ENCODE measurements at places on chromosomes 5 and 9.

- no peak for DNase-seq
These were observed 12.9 kb downstream of the NIM1K start for GRCh38 chr5:43204958-43205357.

DNA sequence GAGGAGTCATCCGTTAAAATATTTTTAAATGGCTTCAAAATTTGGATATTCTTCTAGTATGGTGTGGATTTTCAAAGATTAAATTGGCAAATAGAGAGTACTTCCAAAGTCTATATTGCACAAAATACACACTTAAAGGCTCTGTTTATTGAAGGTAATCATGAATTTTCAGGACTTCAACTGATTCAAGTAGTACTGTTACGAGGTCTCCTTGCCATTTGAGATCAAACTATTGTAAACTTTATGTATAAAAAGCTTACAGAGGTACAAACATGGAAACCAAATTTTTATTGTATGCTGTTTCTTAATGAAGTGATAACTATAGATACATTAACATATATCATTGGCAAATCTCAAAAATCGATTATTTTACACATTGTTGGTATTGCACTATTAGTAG lies 2.5 kb downstream of the ERBIN start:
- DNase-seq = no peak

- DNase-seq = no peak
These were observed 95.3 kb downstream of the PRRT1B start for GRCh38 chr9:131640438-131641137.

DNA sequence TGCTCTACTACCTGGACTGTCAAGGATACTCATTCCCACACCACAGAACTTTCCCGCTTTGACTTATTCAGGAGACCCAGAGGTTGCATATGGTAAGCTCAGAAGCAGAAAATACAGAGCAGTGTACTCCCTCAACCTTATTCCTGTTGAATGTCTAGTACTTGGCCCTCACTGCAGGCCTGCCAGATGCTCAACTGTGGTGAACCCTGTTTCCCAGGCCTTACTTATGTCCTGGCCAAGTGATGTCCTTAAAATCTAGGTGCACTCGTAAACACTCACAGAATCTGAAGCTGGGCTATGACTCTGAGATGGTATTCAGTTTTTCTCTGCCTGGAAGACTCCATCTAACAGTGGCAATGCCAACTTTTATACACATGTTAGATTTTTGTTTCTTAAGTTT lies 21.0 kb downstream of the DIAPH1 start:
- no peak for DNase-seq

DNA sequence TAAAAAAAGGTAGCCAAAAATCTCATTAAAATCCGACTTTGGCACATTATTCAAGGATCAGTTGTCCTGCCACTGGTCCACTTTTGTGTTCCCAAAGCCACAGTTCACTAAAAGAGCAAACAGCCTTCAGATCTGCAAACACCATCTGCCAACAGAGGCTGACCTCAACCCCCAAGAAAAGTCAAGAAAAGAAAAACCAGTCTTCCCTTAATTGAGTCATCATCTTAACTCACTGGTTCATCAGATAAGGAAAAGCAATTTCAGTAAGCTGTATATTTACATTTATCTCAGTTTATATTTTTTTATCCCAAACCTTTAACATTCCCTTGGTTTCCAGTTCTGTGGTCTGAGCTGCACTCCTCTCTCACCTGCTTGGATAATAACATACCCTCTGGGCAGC lies 21.2 kb downstream of the RASEF start:
- no peak for DNase-seq

- no peak for DNase-seq
These were observed 25.1 kb downstream of the ARHGAP26 start for GRCh38 chr5:142795251-142795650.

DNA sequence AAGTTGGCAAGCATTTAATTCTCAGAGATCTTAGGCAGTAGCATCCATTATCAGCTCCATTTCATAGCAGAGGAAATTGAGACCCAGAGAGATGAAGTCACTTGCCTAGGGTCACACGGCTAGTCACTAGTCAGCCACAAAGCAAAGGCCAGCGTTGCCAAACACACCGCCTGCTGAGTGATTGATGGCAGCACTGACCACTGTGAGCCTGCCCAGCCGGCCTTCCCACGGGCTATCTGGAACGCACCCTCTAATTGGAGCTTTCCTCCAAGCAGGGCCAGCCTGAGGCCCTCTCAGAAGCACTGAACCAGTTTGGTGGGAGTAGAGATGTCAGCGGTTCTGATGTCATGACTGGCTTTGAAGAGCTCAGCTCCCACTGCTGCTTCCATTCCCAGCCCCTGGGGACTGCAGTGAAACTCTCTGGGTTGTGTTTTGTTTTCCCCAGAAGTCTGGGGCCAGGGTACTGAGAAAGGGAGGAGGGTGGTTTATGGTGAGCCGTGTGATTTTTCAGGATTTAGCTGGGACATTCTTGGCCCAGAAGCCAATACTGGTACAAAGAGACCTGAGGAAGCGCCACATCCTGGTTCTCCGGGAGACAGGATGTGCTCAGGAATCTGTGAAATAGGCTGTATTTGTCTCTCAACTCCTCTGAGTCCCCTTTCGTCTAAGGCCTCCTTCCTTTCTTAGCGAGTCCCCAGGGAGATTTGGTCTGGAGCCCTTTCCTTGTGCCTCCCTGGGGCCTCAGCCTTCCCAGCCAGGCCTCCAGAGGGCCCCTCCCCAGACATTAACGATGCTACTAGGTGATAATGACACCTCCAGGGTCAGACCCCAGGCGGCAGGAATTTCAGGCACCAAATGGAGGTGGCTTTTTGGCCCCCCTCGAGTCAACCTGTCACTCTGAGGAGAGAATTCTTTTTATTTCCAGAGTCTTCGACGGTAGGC lies 44.5 kb downstream of the SPRY4 start:
- DNase-seq = no peak

DNA sequence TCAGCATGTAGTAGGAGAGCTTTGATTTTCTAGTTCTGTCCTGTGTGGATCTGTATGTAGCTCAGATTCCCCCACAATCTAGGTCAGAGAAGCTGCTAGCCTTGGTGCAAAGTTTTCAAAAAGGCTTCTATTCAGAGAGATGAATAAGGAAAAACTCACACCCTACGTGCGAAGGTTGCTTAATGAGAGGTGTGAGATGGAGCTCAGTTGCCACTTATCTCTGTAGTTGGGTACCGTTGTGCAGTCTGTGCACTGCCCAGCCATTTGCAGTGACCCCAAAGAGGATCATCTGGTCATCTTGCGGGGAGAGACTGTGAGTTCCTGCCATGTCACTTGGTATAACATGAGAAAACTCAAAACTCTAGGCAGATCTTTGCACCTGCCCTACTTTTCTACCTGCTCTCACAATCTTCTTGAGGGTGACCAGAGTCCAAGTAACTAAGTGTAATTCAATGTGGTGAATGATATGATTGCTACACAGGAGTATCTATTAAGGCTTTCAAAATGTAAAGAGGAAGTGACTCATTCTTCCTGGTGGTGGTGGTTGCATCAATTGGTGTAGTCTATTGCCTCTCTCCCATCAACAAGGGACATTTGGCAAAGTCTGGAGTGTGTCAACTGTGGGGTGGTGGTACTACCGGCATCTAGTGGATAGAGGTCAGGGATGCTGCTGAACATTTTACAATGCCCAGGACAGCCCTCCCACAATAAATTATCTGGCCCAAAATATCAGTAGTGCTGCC lies 65.2 kb downstream of the TMC1 start:
- no peak for DNase-seq

- DNase-seq = no peak
These were observed 278.9 kb upstream of the IZUMO3 start for GRCh38 chr9:24824607-24825006.
